ENCODE measurements at places on chromosomes 4 and X.

GRCh38 chrX:112849016-112849415 lies 8.4 kb upstream of the AMOT start:
- DNase-seq = no peak

- DNase-seq = peak; percentile 58
Observed at GRCh38 chr4:7828011-7828720, 111.5 kb downstream of the AFAP1 start.

DNA sequence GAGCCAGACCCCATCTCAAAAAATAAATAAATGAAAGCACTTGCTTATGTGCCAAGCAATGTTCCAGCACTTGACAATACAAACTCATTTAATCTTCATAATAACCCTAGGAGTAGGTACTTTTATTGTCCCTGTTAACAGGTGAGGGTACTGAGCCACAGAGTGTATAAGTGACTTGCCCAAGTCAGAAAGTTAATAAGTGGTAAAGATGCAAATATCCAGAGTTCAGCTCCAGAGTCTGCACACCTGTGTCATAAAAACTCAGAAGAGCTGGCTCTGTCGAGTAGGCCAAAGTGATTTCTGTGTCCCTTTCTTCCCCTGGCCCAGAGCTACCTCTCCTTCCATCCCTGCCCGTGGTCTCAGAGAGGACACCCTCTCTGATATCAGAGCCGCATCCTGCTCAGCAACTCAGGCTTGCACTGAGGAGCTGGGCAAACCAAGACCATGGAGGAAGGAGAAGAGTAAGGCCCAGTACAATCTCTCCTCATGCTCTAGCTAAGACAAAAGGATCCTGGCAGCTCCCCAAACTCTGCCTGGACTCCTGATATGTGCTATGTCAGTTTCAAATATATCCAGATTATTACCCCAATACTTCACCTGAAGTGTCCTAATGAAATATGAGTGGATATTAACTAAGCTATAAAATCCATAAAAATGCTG lies 136.3 kb downstream of the HS6ST2 start:
- DNase-seq = no peak

GRCh38 chrX:148788449-148788848 lies 288.0 kb downstream of the AFF2 start:
- no peak for DNase-seq

- peak; percentile 40 for DNase-seq
Observed at GRCh38 chr4:82618103-82618720, 56.4 kb upstream of the TMEM150C start.

DNA sequence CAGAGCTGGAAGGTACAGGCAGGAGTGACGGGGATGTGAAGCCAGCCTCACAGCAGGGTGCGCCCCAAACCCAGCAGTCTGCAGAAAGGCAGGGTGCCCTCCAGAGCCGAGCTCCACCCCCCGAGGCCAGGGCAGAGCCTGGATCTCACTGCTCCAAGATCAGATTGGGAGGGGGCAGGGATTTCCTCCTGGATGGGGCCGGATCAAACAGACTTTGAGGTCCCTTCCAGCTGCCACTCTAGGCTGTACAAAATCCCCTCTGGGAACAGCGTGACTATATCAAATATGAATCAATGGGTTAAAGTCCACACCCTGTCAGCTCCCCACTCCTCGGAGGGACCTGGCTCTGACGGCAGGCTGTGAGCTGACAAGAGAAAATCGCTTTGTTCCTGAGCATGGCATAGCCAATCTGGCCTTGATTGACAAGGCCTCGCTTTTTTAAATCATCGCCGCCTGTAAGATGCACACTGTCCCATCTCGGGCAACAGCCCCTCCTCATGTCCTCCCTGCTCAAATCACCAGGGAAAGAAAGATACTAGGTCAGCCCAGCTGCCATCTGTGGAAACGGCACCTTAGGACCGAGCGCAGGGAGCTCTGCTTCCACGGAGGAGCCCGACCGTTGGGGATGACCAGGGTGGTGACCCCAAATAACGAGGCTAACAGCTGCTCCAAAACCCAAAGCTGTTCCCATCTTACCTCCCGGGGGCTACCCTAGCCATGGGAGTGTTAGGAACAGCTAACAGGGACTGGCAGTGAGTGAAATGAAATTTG lies 39.9 kb downstream of the PSAPL1 start:
- DNase-seq = no peak

GRCh38 chr4:105652286-105652888 lies 56.1 kb downstream of the INTS12 start:
- no peak for DNase-seq

- DNase-seq = no peak
Observed at GRCh38 chr4:133424605-133425004, 275.5 kb downstream of the PCDH10 start.

DNA sequence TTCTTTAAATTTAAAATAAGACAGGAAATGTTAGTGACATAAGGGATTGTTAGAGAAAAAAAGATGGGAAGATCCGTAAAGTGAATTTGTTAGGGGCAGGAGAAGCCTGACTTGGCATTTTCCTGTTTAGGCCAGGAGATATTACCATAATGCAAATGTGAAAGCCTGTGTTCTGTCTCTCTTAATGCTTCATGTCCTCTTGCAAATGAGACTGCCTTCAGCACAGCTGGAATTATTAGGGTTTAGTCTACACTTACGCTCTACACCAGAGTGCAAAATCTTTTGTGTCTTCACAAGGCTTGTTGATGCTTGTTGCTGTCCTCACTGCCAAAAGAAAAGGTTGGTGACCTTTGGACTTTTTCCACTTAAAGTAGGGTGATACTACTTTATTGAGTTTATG lies 56.8 kb downstream of the JADE1 start:
- no peak for DNase-seq

- DNase-seq = no peak
Observed at GRCh38 chrX:153791104-153791852, 2.9 kb downstream of the IDH3G start.
